HEK293T (cell line): ENCODE measurements at places on chromosomes 3 and 15.

DNA sequence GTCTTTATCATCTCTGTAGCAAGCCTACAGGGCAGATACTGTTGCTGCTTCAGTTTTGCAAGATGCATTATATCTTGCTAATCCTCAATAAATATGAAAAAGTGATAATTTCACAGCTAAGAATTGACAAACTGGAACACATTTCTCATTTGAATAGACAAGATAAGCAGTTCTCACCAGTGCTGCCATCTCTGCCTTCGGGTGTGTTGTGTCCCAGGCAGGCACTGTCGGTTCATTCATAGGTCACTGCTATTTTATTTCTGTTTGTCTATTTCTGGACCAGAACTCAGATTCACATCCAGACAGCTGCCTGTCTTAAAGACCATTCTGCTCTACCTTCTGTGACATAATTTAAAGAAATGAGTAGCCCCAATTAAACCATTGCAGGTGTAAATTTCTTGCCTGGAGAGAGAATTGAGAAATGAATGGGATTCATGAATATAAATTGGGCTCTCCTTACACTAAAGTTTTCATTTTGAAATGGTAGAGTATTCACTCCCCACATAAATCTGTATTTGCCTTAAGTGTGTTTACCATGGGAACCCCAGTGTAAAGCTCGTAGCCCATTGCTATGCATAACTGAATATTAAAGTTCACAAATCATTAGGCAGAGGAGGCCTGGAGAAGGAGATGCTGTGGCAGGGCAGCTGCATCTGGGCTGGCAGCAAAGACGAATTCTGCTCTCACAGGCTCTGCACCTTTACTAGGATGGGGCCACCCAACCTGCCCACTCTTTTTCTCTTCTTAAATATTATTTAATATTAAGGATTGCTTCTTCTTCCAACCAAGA is 149.9 kb downstream of the ARPP21 start:
- no peak for DNase-seq

DNA sequence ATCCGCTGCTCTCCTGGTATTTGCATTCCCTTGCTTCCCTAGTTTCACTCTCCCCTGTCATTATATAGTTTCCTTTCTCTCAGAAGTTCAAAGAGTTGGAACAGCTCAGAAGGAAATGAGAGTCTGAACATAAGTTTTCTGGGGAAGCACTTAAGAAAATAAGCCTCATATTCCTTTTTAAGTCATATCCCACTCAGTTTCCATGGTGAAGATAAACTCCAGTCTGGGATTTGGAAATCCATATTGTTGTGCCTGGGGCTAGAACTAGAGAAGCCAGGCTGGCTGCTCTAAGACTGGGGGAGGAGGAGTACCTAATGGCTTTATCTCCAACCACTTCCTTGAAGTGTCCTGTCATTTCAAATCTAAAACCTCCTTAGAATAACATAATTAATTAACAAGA is 134.2 kb upstream of the ALCAM start:
- DNase-seq = no peak

DNA sequence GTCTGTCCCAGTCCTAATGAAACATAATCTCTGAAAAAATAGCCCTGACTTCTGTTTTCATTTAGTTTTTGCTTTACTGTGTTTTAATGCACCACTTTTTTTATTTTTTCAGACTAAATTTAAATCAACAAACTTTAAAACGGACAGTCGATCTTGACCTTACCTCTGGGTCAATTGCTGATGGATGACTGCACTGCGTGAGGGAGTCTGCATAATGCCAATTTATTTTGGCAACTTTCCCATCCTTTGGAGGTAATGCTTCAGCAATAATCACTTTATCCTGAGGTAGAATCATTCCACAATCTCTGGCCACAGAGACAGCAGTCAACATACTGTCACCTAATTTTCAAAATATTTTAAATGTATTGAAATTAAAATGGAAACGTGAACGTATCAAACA is 32.5 kb upstream of the GP5 start:
- DNase-seq = no peak

- DNase-seq = no peak
Measured at GRCh38 chr3:38834717-38835116, 18.7 kb upstream of the SCN10A start.

- DNase-seq = no peak
Measured at GRCh38 chr3:72558001-72558400, 290.2 kb downstream of the SHQ1 start.
